ENCODE measurements at places on chromosomes 3 and 15.

DNA sequence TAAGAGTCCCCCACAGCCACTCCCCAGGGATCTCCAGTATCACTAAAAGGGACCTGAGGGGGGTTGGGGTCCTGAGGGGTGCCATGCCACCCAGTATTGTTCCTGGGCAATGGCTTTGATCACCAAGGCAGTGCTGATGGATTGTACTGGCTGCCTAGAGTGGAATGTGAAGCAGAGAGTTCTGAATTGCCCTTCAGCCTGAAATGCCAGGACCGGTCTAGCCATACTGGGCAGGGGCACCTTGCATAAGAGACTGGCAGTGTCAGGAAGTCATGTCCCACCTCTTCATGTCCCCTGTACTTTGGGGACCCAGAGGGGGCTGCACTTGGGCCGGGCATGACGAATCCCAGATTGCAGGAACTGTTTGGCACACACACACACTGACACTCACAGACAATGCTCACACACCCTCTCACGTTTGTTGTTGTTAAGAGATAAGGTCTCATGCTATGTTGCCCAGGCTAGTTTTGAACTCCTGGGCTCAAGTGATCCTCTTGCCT, 4.5 kb upstream of the TKT start:
- DNase-seq = no peak

DNA sequence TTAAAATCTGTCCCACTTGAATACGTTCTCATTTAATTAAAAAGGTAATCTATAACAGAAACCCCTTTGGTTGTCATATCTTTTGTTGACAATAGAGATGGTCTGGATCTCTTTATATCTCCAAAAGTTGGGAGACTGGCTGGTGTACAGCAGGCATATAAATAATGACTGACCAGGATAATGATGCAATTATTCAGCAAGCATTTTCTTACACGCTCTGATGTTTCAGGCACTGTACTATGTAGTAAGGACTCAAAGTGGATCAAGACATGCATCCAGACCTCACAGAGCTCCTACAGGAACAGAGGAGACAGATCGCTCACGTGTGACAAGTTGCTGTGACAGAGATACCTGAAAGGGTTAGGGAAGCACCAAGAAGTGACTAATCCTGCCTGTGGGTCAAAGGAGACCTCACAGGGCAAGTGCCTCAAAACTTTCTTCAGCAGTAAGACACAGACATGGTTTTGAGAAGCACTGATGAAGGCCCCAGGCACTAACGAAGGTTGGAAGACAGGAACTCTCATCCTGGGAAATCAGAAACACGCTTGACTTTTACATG, 25.7 kb downstream of the VPS39 start:
- no peak for DNase-seq

DNA sequence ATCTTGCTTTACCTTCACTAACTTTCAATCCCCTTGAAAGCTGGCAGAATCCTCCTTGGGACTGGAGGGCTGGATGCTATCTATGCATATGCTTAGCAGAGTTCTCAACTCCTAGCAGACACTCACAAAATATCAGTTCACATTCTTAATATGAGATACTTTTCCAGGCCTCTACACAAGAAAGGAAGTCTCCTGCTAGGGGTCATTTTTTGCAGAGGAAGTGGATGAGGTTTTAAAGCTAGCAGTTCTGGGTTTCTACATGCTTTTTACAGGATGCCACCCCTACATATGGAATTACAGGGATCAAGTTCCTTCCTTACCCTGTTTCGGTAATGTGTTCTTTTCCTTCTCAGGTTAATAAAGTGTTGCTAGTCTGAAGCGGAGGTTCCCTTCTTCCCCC, 206.3 kb upstream of the TP63 start:
- DNase-seq = no peak

DNA sequence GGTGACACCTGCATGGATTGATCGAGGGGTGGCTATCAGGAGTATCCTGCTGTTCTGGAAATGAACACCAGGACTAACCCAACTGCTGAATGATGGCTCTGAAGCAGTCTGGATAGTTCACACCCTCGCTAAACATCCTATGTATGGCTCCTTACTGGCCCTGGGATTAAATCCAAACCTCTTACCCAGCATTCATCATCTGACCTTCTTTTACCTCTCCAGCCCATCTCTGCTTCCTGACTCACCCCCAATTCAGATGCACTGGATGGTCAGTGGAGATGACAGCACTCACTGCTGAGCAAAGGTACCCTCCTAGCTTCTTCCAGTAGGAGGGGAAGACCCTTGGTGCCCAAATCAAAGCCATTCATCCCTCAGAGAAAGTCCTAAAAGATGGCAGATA, 235.2 kb upstream of the TRIM42 start:
- no peak for DNase-seq

All from HuH-7.5 (cell line).